ENCODE measurements at places on chromosomes 5 and 9. TPM values are rescaled to one million over a fixed set of nuclear protein-coding genes. Genes with fewer than 3 reads are reported as not detected.

Gene GNA14
- total RNA-seq = 0.94 TPM

Gene GFPT2
- 18.5 TPM for total RNA-seq

Gene FBP2
- not detected for total RNA-seq

Gene SEMA4D
- total RNA-seq = 38.2 TPM

Gene FOXD4L3
- not detected for total RNA-seq

Gene SPAG8
- 4.1 TPM for total RNA-seq

Gene GARIN3
- total RNA-seq = not detected

Gene PTGS1
- 0.31 TPM for total RNA-seq

Gene NTRK2
- total RNA-seq = 203 TPM

Gene GFI1B
- total RNA-seq = not detected

Gene ANKRD18B
- total RNA-seq = not detected

Data from parietal lobe (tissue), 2 donors.